ENCODE measurements at places on chromosomes 2 and 18.
A peak's percentile ranks its signal among the peaks of the same experiment; 100 is the strongest.

- no peak for DNase-seq
Measured at GRCh38 chr2:2930841-2931240, 446.8 kb downstream of the EIPR1 start.

DNA sequence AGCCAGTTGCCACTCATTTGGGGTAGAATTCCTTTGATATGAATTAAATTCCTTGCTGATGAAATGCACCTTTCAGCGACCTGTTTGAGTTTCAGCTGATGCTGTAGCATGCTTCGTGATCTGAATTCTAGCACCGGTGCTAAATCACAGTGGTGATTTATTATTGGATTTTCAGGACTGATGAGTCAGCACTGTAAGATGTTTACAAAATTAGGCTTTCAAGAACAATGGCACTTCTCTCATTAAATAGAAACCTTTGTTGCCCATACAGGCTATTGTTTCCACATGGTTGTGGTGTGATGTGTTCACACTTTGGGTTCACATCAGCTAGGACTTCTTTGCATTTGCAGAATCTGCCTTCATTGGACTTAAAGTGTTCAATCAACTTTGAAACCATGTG is 687.7 kb downstream of the ARHGAP15 start:
- DNase-seq, result no peak

GRCh38 chr2:10934979-10935350 is 23.2 kb downstream of the KCNF1 start:
- DNase-seq, result no peak

DNA sequence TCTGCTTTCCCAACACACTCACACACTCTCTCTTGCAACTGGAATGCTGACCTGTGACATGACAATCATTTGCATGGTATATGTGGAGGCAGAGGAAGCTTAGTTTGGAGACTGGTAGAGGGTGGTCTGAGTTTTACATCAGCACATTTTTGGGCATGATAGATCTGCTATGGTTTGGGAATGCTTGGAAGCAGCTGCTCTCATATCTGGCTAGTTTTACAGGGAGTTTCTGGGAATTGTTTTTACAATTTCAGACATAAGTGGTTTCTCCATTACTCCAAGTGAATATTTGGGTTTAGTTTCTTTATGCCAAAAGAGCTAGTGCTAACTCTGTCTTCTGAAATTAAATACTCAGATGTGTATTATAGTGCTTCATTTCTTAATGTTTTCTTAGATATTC is 977.6 kb downstream of the SUCLG1 start:
- DNase-seq, result no peak

DNA sequence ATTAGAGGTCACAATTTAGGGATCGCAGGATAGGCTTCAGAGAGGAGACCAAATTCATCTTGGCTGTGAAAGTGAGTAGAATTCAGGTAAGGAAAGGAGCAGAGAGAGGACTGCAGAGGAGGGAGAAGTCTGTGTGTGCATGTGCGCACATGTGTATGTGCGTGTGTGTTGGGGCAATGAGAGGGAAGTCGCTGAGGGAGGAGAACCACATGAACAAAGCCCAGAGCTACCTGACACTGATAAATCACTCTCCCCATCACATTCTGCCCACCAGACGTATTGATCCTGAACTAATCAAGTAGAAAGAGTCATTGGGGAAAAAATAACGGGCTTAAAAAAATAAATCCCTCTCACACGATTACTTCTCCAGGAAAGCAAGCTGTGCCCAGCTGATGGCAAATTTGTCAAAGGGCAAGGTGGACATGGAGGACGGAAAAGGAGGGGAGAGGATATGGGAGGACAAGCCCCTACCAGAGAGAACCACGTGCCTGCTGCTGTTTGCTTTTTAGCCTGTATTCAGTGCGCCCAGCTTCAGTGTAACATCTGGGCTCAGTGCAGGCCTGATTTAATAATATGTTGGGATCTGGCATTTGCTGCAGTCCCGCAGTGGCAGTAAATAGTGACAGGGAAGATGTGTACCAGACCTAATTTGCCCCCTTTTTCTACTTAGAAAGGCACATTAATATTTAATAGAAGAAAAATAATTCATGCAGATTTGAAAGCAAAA is 307.5 kb downstream of the C1D start:
- DNase-seq, result no peak

DNA sequence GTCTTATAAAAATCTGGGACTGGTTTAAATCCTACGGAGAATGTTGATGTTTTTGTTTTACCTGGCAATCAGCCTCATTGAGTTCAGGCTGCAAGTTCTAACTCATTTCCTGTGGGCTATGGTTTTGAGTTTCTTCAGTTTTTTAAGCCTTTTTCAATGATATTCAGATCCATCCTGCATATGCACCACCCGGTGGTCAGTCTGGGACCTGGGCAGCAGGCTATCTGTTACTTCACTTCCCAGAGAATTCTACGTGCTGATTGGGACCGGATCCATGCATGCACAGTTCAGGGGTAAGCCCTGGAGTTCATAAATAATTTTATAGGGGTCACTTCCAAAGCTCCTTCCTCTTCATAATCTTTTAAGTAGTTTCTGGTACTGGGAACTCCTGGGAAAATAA is 339.2 kb upstream of the HNRNPA3 start:
- DNase-seq, result no peak

- DNase-seq, result no peak
Measured at GRCh38 chr2:53672881-53673522, 94.6 kb upstream of the CHAC2 start.

GRCh38 chr2:112879491-112880041 is 31.4 kb upstream of the IL37 start:
- DNase-seq, result no peak

DNA sequence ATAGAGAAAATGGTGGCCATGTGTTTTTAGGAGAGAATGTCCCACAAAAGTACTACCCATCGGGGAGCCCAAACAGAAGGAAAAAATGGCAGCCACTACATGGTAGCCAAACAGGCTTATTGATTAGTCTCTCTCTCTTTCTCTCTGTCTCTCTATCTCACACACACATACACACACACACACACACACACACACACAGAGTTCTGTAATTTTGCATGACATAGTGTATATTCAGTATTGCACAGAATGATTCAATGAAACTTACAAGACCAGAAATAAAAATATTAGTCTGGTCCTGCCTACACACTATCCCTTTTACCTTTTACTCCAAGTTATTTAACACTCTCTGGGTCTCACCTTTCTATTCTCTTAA is 124.8 kb upstream of the SLC39A10 start:
- no peak for DNase-seq

- no peak for DNase-seq
Measured at GRCh38 chr18:57869221-57869620, 66.1 kb upstream of the ATP8B1 start.

DNA sequence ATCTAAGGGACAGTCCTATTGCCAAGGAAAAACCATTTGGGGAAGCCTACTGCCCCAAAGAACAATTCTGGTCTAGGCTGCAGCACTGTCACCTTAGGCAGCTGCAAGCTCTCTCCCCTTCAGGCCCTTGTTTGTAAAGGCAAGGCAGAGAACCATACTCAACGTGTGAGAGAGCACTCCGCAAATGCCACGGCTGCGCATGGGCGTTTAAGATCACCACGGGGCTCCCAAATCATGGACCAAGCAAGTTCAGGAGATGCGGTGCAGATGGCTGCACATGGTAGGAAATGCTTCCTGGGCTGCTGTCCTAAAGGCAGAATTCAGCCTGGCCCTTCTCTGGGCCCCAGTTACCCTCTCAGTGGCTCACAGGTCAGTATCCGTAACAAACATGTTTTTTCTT is 15.5 kb downstream of the ERFE start:
- no peak for DNase-seq

- no peak for DNase-seq
Measured at GRCh38 chr2:163465440-163465839, 270.4 kb downstream of the FIGN start.

- DNase-seq, result no peak
Measured at GRCh38 chr2:147327613-147328012, 517.2 kb upstream of the ACVR2A start.

GRCh38 chr18:32318581-32318980 is 128.7 kb downstream of the MEP1B start:
- DNase-seq, result no peak

DNA sequence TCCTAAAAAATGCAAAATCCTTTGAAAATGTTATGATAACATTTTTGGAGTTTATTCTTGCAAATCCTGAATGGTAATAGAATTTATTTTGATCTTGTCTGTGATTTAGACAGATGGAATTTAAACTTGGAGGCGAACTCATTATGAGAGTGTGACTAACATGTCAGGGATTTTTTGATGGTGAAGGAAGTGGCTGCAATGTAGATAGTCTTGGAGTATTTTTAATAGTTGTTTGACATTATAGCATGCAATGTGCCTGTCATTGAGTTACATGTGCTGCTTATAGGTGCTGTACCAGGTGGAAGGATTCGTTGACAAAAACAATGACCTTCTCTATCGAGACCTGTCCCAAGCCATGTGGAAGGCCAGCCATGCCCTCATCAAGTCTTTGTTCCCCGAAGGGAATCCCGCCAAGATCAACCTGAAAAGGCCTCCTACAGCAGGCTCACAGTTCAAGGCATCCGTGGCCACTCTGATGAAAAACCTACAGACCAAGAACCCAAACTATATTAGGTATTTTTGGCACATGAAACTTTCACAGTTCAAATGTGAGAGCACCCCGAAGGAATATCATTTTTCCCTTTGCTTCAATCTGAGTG is 141.8 kb downstream of the MYO1B start:
- DNase-seq, result no peak

DNA sequence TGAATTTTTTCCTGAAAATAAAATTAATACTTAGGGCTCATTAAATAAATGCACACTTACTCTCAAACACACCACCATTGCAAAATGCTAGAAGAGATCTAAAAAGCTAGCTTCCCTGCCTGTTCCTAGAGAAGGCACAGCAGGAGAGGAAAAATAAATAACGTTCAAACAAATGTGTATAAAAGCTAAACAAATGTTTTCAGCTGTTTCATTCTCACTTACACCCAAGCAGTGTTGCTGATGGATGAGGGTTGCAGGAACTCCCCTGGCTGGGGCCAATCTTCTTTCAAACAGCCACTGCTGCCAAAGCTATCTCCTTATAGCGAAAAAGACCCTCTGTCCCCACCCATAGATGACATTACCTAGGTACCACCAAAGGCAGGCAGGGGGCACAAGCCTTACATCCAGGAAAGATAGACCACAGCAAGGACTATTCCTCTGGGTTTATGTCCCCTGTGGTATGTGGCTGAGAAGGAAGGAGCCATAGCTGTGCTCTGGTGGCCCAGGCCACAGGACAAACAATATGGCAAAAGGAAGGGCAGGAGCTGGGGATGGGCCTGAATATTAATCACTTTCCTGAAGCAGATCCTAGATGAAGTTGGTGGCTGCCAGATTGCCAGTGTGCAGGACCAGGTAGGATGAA is 214.6 kb downstream of the TTC32 start:
- DNase-seq, result no peak

GRCh38 chr2:226420646-226421045 is 379.0 kb downstream of the IRS1 start:
- no peak for DNase-seq

GRCh38 chr2:10196110-10196892 is 73.8 kb downstream of the RRM2 start:
- DNase-seq, result no peak

DNA sequence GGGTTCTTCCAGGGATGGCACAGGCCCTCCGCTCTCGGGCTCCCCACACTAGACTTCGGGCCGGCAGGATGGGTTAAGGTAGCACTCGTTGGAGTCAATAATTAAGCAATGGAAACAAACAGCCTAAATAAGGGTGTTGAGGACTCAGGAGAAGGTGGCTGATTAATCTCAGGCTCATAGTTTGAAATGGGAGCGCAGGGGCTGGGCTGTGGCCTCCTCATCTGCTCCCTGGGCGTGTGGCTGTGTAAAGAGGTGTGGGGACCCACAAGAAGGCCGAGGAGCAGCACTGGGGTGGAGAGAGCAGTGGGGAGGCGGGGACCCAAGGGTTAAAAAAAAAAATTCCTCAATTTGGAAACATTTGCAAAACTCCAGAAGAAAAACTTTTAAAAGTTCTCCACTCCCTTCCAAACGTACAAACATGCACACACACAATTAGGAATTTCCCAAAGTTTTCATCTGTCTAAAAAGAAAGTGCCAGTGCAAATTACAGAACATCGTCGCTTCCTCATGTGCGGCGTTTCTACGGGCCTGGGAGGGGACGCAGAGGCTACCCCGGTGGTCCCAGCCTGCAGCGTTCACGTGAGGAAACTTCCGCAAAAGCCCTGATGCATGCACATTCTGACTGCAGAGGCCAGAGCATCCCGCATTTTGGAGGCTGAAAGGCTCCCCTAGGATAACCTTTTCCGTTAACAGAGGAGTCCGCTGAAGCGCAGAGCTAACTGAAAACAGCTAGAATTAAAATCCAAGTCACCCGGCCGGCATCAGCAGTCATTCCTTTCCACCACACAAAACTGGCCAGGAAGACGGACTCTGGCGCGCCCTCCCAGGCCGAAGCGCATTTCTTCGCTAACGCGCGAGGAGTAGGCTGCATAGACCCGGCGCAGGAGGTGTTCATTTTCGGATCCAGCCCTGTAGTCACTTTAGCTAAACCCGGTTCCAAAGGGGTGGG is 1.0 kb upstream of the TUBB6 start:
- peak; percentile 61 for DNase-seq

DNA sequence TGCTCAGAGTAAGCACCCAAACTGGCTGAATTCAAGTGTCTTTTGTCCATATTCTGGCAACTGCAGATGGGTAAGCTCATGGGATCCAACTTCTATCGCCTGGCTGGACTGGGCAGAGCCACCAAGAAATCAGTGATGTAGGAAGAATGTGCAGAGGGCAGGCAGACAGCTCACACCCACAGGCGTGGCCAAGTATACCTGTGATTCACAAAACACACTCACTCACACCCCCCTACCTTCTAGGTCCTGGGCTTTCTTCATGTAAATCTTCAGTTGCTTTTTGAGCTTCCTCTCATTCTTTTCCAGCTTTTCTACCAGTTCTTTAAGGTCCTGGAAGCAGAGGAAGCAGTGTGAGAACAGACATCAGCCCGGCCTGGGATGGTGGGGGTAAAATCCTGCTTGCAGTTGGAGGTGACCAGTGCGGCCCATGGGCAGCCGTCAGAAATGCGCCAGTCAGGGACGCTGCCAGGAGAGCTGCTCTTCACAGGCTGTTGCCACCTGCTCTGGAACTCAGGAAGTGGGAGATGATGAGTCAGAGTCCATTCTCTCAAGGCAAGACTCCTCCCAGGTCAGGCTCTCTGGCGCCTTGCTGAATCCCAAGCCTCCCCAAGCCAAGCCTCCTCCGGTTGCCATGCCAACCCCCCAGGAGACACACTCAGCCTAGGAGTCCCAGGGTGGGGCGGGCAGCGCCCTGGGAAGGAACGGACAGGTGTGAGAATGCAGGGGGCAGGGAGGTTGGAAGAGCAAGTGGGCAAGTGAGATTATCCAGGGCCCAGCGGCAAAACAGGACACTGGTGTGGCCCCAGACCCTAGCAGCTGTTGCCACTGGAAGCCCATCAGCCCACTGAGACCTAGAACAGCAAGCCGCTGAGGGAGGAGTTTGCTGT is 36.2 kb upstream of the ACAA2 start:
- peak; percentile 4 for DNase-seq
